ENCODE measurements at places on chromosomes 3 and 15.
A peak's percentile ranks its signal among the peaks of the same experiment; 100 is the strongest.

- no peak for DNase-seq
Observed at GRCh38 chr15:99630607-99631131, 64.9 kb downstream of the MEF2A start.

DNA sequence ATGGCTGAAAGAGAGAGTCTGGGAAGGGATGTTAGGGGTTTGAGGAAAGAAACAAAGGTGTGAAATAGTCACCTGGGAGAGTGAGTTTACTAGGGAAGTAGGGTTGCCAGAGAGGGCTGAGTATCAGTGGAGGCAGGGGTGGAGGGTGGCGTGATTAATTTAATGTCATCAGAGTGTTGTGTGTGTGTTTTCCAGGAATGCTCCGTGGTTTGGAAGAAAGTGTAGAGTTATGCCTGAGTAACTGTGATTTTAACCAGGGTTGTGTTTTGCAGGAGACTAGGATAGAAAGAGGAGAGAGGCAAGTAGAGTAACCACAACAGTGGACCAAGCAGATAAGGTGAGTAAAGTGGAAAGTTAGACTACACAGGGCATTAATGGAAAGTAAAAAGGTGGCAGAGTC, 27.2 kb downstream of the PLD1 start:
- DNase-seq, result no peak

GRCh38 chr3:117922039-117922438, 1112.6 kb downstream of the IGSF11 start:
- DNase-seq, result no peak

GRCh38 chr15:25486051-25486450, 47.2 kb upstream of the UBE3A start:
- DNase-seq, result no peak

GRCh38 chr3:195119461-195120266, 151.3 kb downstream of the XXYLT1 start:
- no peak for DNase-seq

DNA sequence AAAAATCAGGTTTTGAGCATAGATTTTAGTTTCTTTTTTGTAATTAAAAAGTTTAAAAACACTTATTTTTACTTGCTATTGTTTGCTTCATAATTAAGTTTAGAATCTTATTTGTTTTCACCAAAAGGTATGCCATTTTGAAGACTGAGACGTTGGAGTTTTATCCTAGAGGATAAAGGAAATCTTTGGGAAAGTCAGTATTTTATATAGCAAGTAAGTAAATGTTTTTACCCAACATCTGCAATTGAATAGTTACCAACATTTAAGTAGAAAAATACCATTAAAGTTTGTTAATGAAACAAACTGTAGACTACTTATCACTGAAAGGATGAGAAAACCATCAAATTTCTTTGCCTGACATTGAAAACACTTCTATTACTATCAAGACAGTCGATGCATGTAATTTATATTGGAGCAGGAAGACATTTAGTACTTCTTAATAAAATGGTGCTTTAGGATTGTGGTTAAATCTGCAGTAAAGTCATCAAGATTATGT, 14.0 kb upstream of the CHD2 start:
- DNase-seq, result no peak

- no peak for DNase-seq
Observed at GRCh38 chr15:57097246-57097645, 178.8 kb downstream of the TCF12 start.

GRCh38 chr3:173584093-173584837, 186.7 kb downstream of the NLGN1 start:
- DNase-seq, result peak; percentile 71

GRCh38 chr15:45393851-45394250, 15.5 kb upstream of the GATM start:
- DNase-seq, result no peak

DNA sequence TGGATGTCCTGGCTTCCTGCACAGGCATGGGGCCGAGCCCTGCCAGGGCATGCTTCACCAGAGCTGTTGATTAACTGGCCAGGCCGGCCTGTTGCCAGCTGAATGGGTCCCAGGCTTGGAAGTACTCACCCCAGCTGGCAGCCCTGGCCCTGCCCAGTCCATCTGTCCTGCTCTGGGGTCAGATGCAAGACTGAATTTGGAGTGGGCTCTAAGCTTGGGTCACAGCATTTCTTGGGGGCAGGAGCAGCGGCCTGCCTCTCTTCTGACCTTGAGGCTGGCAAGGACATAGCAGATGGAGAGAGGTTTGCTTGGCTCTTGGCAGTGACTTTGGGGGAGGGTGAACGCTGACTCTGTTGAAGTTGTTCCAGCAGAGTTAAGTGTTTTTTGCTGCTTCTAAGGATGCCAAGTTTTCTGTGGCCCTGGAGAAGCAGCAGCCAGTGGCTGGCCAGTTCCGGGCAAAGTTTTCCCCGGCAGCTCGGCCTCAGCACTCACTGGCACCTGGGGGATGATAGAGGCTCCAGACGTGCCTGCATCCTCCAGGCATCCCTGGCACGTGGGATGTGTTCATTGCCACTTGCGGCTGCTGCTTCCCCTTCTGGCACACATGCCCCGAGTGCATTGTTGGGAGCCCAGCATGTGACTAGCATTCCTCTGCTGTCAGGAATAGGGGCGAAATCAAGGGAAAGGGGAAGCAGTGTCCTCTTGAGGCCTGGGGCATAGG, 22.9 kb downstream of the PDIA5 start:
- no peak for DNase-seq

GRCh38 chr15:56786966-56787365, 53.7 kb upstream of the ZNF280D start:
- DNase-seq, result no peak

DNA sequence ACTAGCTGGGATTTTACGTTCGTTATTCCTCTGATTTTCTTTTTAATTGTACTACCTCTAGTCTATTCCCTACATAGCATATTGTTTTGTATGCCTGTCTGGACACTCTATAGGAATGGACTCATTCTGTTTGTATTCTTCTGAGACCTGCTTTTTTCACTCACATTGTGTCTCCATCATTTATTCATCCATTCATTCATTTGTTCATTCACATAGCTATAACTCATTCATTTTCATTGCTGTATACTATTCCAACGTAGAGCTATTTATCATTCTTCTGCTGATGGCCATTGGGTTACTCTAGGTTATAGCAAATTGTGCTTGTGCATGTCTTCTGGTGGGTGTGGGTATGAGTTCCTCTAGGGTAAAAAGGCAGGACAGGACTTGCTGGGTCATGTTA, 74.0 kb upstream of the SLC6A6 start:
- no peak for DNase-seq

DNA sequence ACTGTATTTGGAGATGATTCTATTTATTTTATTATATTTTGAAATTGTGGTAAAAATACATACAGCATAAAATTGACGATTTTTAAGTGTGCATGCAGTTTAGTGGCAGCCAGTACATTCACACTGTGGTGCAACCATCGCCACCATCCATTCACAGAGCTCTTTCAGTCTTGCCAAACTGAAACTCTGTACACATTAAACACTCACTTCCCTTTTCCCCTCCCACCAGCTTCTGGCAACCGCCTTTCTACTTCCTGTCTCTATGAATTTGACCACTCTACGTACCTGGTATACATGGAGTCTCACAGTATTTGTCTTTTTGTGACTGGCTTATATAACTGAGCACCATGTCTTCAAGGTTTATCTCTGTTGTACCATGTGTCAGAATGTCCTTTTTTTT, 303.3 kb upstream of the ATP10A start:
- no peak for DNase-seq

GRCh38 chr3:39021465-39022285, 30.1 kb downstream of the SCN11A start:
- no peak for DNase-seq

GRCh38 chr3:71723452-71724170, 1.6 kb downstream of the EIF4E3 start:
- DNase-seq, result no peak

DNA sequence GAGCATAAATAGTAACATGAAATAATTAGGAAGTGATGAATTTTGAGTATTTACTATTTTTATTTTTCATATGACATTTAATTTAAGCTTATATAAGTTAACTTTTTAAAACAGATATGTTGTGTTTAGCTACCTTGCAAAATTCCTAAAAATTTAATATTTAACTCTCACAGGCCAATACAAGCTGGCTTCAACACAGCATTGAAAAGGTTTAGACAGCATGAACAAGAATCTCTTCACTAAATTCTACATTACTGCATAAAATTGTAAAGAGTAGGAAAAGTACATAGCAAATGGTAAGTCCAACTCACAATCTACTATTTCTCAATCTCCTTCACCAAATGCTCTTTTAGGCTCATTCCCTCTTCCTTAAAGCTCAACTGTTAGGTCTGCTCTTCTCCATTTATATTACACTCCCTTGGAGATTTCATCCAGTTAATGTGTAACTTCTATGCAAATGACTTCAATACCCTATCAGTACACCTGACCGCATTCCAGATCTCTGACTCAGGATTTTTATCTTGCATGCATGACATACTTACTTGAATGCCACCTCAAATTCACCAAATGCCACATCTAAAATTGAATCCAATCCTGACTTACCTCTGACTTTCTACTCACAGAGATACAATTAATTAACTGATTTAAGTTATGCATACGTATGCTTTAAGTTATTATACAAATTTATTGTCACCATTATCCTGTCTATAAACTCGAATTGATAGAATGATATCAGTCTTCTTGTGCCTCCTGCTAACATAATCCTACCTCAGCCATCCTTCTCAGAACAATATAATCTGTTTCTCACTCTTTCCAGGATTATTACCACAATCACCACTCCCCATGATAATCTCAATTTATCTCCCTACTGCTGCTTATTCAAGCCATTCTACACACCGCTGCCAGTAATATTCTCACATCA, 127.0 kb downstream of the STAG1 start:
- DNase-seq, result no peak

- no peak for DNase-seq
Observed at GRCh38 chr3:40137591-40138295, 171.8 kb upstream of the EIF1B start.

GRCh38 chr3:17307482-17307881, 422.7 kb downstream of the PLCL2 start:
- no peak for DNase-seq

GRCh38 chr3:130783629-130784028, 37.0 kb upstream of the PIK3R4 start:
- DNase-seq, result no peak

GRCh38 chr3:122102191-122102935, 47.2 kb downstream of the CD86 start:
- no peak for DNase-seq

- no peak for DNase-seq
Observed at GRCh38 chr3:188239035-188239434, 85.1 kb downstream of the LPP start.

GRCh38 chr15:54364961-54365360, 386.7 kb downstream of the UNC13C start:
- no peak for DNase-seq

- no peak for DNase-seq
Observed at GRCh38 chr3:60610441-60611112, 640.7 kb downstream of the FHIT start.

GRCh38 chr15:25527118-25527517, 88.3 kb upstream of the UBE3A start:
- DNase-seq, result no peak

DNA sequence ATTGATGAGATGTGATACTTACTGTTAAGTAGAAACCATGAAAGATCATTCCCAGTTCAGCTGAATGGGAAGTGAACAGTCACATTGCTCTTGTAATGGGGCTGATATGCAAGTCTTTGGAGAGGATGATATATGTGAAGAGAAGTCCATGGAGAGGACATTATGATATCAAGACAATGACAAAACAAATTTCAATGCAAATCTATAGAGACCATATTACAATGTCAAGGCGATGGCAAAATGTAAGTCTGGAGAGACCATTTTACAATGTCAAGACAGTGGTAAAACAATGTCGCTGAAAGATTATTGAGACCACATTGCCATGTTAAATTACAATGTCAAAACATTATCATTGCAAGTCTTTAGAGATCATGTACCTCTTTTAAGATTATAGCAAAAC, 277.1 kb upstream of the MEIS2 start:
- DNase-seq, result no peak

- DNase-seq, result no peak
Observed at GRCh38 chr3:123072152-123072551, 5.3 kb downstream of the PDIA5 start.

GRCh38 chr3:172036541-172037215, 2.7 kb upstream of the FNDC3B start:
- no peak for DNase-seq

DNA sequence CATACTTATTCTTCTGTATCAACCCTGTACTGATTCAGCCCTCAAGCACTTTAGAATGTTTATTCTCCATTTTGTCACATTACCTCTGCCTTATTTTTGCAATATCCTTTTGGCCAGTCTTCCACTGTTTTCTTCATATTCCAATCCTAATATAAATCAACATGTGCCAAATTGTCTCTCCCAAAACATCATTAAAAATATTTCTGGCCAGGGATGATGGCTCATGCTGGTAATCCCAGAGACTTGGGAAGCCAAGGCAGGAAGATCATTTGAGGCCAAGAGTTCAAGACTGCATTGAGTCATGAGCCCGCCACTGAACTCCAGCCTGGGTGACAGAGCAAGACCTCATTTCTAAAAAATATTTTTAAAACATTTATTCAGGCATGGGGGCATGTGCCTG, 641.4 kb upstream of the CBLB start:
- no peak for DNase-seq

GRCh38 chr15:57503911-57504598, 87.6 kb upstream of the MYZAP start:
- no peak for DNase-seq

DNA sequence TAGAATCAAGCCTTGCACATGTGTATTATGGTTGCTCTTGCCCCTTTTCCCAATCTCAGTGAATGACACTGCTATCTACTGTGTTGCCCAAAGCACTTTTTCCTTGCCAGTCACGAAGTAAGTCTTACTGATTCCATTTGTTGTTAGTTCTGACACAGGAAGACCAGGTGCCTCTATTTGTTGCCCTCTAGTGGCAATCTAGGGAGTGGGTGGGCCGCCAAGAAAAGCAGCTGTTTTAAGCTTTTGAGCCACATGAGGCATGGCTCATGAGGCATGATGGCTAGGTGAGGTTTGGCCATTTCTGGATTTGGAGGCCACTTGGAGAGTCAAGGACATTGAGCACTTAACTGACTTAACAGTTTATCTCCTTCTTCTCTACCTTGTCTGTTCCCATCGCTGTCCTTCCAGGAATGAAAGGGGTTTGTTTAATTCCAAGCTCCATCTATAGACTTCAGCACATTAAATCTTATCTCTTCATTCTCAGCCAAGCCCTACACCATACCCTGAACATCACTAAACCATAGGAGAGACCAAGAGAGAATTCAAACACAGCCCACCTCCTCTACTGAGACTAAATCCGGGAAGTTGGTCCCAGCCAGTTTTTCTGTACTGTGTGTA, 103.1 kb downstream of the HCN4 start:
- DNase-seq, result peak; percentile 58
